CD4-positive, alpha-beta T cell treated with Interleukin-12 subunit alpha and Interleukin-12 subunit beta, for 1 hour (primary cell): ENCODE measurements at places on chromosomes 3 and 15.
A peak's percentile ranks its signal among the peaks of the same experiment; 100 is the strongest.

DNA sequence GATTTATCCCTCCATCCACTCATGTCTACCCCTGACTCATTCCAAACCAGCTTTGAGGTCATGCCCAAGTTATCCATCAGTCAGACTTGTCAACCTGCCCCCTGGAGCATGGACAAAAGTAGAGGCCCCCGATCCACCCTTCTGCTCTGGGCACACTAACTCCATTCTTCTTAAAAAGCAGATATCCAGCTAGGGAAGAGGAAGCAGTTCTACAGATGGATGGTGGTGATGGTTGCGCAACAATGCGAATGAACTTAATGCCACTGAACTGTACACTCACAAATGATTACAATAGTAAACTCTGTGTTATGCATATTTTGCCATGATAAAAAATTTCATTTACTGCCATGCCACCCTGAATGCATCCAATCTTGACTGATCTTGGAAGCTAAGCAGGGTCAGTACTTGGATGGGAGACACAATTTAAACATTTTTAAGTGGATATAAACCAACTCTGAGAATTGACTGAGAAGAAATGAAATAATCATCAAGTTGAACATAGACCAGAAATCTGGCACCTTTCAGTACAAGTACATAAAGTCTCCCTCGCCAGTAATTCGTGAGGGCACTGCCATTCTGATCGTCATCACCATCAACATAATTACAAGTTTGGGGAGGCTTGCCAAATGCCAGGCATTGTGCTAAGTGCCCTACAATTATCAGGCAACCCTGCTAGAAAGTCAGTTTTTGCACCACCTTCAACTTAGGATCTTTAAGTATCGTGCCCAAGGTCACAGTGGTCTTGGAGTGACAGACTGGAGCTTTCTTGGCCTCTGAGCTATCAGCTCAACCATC, 124.8 kb downstream of the ATP10A start:
- no peak for DNase-seq

- no peak for DNase-seq
Measured at GRCh38 chr3:190155752-190156151, 35.1 kb upstream of the P3H2 start.

DNA sequence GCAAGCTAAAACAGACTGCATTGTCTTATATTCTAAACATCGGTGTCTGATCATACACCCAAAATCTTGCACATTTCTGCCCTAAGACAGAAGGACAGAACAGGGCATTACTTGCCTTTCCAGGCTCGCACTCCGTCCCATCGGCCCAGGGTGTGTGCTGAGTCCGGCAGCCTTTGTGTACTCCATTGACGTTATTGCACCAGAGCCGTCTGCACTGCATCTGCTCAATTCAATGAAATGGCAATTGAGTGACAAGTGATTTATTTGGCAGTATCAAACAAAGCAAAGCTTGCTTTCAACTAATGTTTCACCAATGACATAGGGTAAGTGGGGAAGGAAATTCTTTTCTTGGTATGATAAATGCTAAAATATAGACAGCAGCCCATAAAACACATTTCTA, 40.0 kb downstream of the ADAMTS9 start:
- DNase-seq = no peak

GRCh38 chr15:81763304-81763703, 282.5 kb downstream of the MEX3B start:
- no peak for DNase-seq

DNA sequence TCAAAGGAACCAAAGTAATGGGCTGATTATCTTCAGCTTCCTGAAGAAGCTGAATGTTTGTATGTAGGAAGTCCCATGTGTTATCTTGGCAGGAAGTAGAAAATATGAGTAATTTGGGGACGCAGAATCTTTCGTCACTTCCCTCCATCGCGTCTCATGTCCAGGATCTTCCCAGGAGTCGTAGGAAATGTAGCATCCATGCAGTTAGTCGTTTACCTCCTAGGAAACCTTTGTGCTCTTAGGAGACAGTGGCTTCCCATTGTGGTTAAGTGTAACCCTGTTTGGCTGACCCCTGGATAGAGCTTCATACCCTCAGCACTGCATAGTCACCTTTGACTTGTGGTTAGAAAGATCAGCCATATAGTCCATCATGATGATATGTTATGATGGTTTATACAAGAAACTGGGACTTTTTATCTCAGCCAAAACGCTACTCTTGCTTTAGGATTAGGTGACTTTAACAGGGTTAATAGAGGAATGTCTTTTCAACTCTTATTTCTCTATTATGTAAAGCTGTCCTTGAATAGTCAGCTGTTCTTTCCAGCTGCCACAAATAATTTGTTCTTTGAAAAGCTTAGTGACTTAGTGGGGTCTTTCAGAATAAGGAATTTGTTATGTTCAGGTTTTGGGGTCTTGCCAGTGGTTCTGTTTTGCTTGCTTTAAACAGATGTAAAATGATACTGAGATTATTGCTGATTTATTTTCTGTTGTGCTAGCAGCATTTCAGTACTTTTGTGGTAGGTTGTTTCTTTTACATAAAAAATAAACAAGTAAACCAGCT, 92.2 kb downstream of the KLHL25 start:
- peak; percentile 75 for DNase-seq

DNA sequence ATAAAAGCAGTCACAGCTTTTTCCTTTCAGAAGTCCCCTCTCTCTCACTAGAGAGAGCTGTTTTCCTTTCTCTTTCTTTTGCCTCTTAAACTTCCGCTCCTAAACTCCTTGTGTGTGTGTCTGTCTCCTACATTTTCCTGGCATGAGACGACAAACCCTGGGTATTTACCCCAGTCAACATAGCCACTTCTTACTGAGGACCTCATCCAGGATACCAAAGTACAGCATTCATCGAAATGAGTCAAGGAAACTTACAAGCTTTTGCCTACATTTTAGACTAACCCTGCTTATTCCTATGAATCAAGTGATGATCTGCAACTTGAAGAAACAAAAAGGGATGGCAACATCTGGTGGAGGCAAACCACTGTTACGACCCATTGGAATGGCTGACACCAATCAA, 16.7 kb downstream of the PATL2 start:
- DNase-seq = no peak

GRCh38 chr15:75727031-75727531, 14.4 kb upstream of the CSPG4 start:
- no peak for DNase-seq

GRCh38 chr15:76865548-76865991, 39.6 kb downstream of the SCAPER start:
- DNase-seq = no peak

- no peak for DNase-seq
Measured at GRCh38 chr3:44055951-44056350, 185.7 kb upstream of the TOPAZ1 start.

DNA sequence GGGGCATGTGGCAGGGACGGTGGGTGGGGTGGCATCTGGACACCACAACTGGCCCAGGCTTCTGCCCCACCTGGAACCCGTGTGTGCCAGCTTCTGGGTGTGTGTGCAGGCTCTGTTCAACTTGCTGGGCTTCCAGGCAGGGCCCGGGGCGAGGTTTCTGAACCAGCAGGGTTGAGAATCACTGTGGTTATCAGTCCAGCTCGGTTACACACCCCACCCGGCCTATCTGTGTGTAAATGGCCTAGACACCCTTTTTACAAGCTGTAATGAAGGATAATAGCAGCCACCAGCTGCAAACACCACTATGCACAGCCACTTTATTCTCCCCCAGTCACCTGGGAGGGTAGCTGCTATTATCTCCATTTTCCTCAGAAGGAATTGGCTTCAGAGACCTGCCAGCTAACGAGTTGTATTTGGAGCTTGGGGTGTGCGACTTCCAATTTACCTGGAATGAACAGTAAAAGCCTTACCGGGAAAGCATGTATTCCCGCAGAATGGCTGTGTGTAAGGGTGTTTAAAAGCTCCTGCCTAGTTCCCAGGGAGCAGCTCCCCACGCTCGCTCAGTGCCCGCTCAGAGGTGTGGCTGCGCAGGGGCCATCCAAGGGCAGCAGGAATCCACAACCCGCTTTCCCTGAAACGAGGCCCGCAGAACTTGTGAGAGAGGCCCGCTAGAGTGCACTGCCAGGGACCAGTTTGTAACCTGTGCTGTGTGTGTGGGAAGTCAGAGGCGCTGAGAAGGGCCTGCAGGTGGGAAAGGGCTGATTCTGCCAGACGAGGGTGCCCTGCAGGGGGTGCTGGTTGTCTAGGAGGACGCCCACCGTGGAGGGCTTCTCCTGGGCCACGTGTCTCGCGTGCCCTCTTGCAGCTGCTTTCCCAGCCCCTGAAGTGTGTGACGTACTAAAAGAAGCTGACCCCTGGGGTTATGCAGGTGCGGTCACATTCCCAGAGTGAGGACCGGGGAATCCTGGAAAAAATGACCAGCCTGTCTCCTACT, 83.5 kb downstream of the C3orf70 start:
- DNase-seq = no peak

GRCh38 chr15:33968821-33969220, 524 bp downstream of the CHRM5 start:
- DNase-seq = no peak

DNA sequence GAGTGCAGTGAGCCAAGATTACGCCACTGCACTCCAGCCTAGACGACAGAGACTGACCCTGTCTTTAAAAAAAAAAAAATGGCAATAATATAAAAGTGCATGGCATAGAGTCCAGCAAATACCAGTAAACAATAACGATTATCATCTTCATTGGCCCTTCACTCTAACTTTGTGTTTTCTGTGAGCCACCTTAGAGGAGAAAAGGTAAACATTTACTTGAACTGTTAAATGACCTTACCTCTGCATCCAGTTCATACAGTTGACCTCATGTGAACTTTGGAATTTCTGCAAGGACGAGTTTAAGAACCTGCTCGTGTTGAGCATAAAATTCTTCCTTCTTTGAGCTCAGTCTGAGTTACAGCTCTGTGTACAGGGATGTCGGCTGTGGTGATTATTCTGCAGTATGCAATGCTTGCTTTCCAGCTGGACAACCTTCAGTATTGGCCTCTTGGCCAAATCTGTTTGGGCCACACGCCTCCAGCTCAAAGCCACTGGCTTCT, 56.6 kb downstream of the RLBP1 start:
- DNase-seq = no peak

DNA sequence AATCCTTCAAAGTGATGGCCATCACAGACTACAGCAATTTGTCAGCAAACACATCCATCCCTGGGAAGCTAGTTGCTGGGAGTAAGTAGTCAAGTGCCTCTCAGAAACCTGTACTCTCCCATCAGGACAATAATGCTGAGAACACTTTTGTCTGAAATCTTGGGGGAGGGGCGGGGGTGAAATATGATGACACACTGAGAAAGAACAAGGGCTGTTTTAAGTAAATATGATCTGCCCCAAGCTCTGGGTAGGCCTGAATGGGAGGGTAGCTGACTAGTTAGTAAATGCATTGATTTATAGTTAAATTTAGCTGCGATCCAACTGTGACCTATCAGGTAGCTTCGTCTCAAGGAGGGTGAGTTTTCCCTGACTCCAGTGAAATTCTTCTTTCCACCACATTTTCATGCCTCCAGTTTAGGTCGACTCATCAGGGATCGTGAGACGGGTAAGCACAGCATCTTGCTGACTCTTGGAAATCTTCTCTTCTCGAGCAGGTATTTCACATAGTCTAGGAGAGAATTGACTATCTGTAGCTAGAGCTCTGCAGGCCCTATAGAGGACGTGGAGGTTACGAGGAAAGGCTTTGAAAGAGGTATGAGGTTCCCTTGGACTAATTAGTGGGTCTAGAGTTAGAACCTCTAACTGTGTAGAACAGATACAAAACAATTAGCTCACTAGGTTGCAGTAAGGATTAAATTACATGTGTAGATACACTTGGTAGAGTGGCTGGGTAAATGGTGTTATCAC, 213.4 kb upstream of the SLC2A2 start:
- DNase-seq = no peak

- DNase-seq = no peak
Measured at GRCh38 chr3:50112462-50112861, 23.7 kb downstream of the RBM5 start.

DNA sequence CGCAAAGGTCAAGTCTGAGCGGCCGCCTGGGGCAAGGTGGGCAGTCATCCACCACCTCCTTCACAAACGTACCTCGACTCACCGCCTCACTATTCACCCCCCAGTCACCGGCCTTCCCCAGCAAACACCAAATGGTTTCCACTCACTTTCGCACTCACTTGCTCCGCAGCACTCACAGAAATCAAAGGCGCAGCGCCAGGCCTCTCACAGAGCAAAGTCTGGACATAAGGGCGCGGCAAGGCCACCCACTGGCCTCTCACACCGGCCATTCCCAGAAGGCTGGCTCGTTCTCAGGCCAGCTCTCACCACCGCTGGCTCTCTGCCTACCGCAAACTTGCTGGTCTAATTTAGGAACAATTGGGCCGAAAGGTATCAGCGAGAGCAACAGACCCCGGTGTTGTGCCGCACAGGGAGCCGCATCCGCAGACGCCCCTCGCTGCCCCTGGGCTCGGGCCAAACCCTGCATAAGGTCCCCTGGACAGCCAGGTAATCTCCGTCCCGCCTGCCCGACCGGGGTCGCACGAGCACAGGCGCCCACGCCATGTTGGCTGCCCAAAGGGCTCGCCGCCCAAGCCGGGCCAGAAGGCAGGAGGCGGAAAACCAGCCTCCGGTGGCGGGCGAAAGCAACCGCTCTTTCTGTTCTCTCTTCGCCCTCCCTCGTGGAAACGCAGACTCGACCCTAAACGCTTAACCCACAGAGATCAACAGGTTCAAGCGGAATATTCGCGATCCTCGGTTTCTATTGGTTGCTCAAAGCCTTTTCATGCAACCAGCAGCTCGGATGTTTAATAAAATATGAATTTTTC, 2.9 kb downstream of the SHOX2 start:
- no peak for DNase-seq

DNA sequence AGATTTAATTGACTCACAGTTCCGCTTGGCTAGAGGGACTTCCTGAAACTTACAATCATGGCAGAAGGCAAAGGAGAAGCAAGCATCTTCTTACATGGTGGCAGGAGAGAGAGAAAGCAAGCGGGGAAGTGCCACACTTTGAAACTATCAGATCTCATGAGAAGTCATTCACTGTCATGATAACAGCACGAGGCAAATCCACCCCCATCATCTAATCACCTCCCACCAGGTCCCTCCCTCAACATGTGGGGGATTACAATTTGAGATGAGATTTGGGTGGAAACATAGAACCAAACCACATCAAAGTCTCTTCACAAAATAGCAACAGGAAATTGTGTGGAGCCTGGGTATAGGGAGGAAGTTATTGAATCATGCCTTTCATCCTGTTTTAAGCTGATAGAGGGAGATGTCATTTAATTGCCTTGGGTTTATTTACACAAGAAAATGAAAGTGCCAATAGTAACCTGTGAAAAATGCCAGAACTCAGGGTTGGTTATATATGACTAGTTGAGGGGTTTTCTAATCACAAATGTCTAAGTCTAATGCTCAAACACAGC, 624.8 kb upstream of the LMCD1 start:
- DNase-seq = peak; percentile 69

GRCh38 chr15:45140557-45141250, 10.9 kb downstream of the DUOX1 start:
- no peak for DNase-seq
